NCI-H2171 treated with DMSO at 0.1 percent for 48 hours (cell line): ENCODE measurements at places on chromosomes 11 and 22.

GRCh38 chr11:129779342-129779741, 36.3 kb upstream of the TMEM45B start:
- DNase-seq = no peak

DNA sequence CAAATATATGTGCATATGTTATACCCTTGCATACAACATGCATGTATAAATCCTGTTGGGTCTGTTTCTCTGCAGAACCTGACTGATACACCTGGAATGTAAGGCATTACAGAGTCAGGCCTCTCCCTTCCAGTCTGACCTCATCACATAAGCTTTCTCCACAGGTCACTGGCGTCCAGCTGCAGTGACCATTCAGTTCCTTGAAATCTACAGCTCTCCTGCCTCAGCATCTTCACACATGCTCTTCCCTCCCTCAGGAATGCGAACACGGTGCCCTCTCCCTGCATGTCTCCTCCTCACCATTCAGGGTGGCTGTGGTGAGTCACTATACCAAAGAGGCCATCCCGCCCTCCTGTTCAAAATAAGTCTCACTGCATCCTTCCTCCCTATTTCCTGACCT, 657.8 kb upstream of the B3GAT1 start:
- no peak for DNase-seq

DNA sequence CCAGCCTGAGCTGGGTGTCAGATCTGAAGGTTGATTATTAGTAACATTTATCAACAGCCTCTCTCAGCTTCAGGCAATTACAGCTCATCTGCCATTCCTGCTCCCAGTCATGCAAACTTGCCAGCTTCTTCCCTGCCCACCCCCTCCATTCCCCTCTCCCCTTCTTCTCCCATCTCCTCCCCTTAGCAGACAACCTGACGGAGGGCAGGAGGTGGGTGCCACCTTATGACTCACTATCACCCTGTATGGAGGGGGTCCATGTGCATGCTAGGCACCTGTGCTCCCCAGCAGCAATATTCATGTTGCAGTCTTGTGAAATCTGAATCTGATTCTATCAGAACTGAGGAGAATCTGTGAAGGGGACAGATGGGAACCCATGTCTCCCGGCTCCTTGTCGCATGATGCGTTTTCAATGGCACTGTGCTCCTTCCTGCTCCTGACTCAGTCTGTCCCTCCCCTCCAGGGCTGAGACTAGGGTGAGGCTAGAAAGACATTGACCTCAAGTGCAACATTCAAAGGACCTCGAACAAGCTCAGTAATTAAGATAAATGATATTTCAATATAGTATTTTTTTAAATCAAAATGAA, 46.3 kb upstream of the TUB start:
- DNase-seq = peak; percentile 11

DNA sequence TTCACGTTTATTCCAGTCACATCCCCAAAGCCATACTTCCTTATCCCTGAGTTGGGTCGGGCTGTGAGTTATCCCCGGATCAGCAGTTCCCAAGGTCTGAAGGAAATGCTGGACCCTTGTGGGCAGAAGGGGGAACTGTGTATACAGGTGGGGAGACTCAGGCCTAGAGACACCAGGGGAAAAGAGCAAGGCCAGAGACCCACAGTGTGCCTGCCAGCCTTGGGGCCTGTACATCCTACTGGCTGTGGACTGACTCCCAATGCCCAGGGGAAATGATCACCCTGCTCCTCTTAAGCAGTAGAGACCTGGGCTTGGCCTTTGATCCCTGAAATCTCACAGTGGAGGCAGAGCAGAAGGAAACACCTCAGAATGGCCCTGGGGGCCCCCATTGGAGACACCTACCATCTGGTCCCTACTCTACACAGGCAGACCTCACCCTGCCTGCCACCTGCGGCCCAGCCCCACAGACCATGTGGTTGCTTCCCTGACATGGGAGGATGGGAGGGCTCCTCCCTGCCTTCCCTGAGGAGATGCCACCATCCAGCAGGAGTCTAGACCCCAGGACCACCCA, 1.3 kb downstream of the SELENOM start:
- DNase-seq = peak; percentile 79

DNA sequence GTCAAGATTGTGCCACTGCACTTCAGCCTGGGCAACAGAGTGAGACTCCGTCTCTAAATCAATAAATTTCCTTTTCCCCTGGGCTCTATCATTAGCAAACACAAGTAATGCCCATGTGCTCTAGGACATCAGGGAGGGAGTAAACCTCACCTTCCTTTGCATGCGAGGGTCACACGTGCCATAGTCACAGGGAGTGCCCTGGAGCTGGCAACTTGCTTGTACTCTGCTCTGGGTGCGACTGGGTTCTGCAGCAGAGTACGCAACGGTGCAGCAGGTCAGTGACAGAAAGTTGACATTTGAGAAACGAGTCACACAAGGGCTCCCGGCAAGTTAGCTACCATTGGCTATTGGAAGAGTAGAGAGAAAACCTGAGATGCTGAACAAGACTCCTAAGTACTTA, 32.6 kb upstream of the CHKA start:
- no peak for DNase-seq

GRCh38 chr22:47633111-47633510, 870.7 kb downstream of the TBC1D22A start:
- no peak for DNase-seq
